ENCODE measurements at places on chromosomes 1 and 21.

GRCh38 chr1:246698466-246699094 lies 25.6 kb upstream of the SCCPDH start:
- DNase-seq, result no peak

DNA sequence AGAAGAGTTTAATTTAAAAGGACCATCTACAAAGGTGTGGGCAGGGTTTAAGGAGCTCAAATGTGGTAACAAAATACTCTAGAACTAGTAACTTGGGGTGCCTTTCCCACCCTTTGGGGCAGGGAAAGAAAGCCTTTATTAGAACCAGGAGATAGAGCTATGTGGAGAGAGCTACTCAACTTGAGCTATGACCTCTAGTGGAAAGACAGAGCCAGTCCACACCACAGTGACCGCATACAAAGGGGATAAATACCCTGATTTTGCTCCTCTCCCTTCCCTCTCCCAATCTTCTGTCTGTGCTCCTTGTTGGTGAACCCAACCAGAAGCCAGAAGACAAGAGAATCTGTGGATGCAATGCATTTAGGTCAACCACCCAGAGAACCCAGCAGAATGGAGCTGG lies 54.4 kb upstream of the JAK1 start:
- no peak for DNase-seq

DNA sequence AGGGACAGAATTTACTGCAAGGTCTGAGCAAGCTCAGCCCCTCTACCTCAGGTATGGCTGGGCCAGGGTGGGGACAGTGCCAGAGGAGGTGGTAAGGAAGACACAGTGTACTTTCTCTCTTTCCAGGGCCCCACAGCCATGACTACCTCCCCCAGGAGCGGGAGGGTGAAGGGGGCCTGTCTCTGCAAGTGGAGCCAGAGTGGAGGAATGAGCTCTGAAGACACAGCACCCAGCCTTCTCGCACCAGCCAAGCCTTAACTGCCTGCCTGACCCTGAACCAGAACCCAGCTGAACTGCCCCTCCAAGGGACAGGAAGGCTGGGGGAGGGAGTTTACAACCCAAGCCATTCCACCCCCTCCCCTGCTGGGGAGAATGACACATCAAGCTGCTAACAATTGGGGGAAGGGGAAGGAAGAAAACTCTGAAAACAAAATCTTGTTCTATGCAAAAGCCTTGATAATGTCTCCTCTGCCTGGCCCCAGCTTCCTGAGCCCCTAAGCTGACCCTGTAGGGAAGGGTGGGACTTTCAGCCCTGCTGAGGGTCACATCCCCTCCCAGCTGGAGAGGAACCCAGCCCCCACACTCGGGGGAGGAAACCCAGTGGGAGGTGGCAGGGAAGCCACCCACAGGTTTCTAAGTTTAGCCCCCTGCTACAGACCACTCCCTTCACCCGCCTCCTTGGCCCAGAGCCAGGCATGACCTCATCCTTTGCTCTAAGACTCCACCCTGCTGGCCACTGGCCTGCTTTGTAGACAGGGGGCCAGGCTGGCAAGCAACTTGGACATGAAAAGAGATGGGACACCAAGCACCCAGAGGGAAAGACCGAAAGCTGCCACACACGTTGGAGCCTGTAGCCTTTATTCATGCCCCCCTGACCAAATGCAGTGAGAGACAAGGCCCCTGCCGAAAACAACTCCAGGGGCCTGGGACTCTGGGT lies 6.4 kb downstream of the RHOC start:
- peak; percentile 80 for DNase-seq

GRCh38 chr1:156310962-156311361 lies 11.9 kb upstream of the VHLL start:
- no peak for DNase-seq

- no peak for DNase-seq
These were observed 183.0 kb downstream of the PDE4B start for GRCh38 chr1:65975708-65976107.

GRCh38 chr1:38733761-38734160 lies 125.8 kb downstream of the RRAGC start:
- no peak for DNase-seq

- no peak for DNase-seq
These were observed 2.7 kb downstream of the HNRNPU start for GRCh38 chr1:244861683-244862082.

- DNase-seq, result peak; percentile 82
These were observed 31.5 kb downstream of the OLIG1 start for GRCh38 chr21:33101300-33101911.

GRCh38 chr1:242523719-242524570 lies 552 bp downstream of the PLD5 start:
- peak; percentile 88 for DNase-seq

DNA sequence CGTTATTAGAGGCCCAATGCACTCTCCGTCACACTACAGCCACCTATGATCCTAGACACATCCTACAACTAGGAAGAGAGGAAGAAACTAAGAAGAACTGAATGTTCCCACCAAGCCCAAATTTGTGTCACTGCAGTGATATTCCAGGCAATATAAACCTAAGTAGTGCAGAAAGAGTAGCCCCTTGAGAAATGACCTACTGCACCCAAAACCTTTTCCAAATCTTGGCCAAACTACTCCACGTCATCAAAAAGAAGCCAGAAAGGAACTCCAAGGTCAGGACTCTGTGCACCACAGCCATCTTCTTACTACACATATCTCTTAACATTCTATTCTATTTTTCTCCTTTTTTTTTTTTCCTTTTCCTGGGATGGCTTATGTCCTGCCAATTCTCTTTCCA lies 60.2 kb downstream of the ADAMTS1 start:
- no peak for DNase-seq

GRCh38 chr1:93180723-93181613 lies at the start of gene CCDC18:
Gene CCDC18, plus strand, starts transcription at chr1:93180724. Its CDS starts 2,638 bp downstream, at chr1:93183362.
- DNase-seq, result no peak

DNA sequence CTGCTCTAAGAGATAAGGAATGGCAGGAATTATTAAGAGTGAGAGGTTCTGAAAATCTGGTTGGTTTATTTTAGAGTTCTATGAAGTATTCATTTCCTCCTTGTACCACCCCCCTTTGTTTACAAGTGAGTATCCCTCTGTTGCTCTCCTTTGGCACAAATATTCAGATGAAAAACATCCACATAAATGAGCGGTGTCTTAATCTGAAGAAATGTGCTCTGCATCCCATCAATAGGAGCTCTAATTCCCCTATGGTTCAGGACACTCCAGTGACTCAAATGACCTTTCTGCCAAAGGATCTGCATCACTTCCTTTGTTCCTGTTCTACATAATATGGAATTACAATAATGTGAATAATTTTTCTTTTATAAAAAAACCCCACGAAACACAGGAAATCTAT lies 16.6 kb downstream of the DDAH1 start:
- no peak for DNase-seq

GRCh38 chr1:223048026-223048425 lies 95.0 kb downstream of the TLR5 start:
- no peak for DNase-seq

DNA sequence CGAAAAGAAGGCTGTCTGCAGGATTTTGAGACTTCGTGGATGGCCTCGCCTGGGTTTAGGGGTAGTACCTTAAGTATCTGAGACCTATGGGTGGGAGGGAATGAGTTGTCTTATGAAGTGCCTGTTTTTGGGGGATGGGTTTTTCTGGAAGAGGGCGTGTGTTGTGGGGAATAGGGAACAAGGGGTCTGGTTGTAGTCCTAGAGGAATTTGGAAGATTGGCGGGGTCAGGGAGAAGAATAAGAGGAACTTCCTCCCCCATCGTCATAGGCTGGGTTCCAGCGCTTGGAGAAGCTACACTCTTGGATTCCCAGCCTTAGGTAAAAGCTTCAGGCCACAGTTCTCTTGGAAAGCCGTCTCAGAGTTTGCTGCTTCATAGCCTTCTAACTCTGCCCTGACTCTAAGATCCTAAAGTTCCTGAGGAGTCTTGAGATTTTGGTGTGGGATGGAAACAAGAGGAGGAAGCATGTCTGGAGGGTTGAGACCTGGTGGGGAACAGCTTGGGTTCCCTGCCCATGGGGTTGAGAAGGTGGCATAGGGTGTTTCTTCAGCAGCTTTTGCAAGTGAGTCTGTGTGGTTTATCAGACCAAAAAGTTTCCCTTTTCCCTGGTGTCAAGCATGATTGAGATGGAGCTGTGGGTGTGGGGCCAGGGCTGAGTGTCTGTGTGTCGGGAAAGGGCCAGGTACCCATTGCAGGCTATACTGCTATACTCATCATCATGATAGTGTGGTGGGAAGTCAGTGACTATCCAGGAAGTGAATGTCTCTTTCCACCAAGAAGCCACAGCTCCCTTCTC lies 1.8 kb downstream of the VANGL2 start:
- DNase-seq, result no peak

DNA sequence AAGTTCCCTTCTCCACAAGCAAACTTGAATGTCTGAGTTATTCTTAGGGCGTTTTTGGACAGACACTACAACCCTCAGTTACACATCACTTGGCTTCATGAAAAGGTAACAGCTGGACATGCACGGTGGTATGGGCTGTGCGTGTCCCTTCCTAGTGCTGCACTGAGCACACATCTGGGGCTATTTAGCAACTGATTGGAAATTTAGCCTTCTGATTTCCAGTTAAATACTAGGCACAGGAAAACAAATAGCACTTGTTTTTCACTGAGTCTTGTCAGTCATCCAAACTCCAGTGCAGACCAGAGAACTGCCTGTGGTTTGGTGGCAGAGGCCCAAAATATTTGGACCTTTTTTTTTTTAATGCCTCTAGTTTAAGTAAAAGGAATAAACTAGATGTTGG lies 134.7 kb downstream of the TGFBR3 start:
- DNase-seq, result no peak

DNA sequence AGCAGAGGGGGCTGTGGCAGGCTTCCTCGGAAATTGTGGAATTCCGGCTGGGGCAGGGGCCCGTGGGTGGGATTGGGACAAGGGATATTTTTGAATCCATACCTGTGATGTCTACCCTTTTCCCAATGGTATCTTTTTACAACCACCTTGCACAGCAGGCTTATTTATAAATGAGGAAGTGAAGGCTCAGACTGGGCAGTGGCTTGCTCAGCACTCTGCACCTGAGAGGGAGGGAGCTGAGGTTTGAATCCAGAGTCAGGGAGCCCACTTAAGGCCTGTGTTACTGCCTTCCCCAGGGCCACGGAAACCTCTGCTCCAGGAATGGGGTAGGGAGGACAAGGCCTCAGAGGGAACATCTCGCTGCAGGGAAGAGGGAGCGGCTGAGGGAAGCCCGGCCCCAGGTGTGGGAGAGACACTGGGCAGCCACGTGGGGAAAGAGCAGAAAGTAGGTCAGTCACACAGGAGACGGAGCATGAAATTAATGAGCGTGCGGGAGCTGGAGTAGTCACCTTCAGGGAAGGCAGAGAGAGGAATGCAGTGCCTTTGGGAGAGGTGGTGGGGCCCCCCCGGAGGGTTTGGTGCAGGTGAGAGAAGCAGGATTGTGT lies 35.4 kb upstream of the SCMH1 start:
- peak; percentile 69 for DNase-seq

- DNase-seq, result no peak
These were observed 45.2 kb downstream of the PLPP3 start for GRCh38 chr1:56534130-56534651.

- no peak for DNase-seq
These were observed 14.9 kb upstream of the CD5L start for GRCh38 chr1:157856538-157856937.

- DNase-seq, result peak; percentile 73
These were observed 5.2 kb downstream of the COQ8A start for GRCh38 chr1:226945106-226945857.

GRCh38 chr21:31370893-31371544 lies 27.0 kb upstream of the TIAM1 start:
- DNase-seq, result no peak

- DNase-seq, result no peak
These were observed 1290.7 kb upstream of the ADGRL2 start for GRCh38 chr1:80509965-80510522.
